ENCODE measurements at places on chromosomes 3 and 15.

GRCh38 chr3:17399586-17399985 is 342.8 kb downstream of the TBC1D5 start:
- DNase-seq: no peak

- DNase-seq: no peak
These were observed 1468.9 kb upstream of the GBE1 start for GRCh38 chr3:83230376-83230775.

- DNase-seq: no peak
These were observed 57.7 kb downstream of the ERC2 start for GRCh38 chr3:56410576-56410975.

DNA sequence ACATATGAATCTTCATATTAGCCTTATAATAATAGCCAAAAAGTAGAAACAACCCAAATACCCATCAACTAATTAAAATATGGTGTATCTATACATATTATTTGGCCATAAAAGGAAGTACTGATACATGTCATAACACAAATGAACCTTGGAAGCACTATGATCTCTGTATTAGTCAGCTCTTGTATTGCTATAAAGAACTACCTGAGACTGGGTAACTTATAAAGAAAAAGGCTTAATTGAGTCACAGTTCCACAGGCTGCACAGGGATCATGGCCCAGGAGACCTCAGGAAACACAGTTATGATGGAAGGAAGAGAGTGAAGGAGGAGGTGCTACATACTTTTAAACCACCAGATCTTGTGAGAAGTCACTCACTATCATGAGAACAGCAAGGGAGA is 16.0 kb upstream of the CCR2 start:
- DNase-seq: no peak

GRCh38 chr3:99951701-99952100 is 134.0 kb downstream of the CMSS1 start:
- no peak for DNase-seq

GRCh38 chr3:169792359-169792758 is 19.2 kb downstream of the MYNN start:
- DNase-seq: no peak

DNA sequence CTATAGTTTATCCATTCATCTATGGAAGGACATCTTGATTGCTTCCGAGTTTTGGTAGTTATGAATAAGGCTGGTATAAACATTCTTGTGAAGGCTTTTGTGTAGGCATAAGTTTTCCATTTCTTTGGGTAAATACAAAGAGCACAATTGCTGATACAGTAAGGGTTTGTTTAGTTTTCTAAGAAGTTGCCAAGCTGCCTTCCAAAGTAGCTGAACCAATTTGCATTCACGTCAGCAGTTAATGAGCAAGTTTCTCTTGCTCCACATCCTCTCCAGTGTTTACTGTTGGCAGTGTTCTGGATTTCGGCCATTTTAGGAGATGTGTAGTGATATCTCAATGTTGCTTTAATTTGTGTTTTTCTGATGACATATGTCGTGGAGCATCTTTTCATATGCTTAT is 34.2 kb downstream of the GABRA5 start:
- no peak for DNase-seq

DNA sequence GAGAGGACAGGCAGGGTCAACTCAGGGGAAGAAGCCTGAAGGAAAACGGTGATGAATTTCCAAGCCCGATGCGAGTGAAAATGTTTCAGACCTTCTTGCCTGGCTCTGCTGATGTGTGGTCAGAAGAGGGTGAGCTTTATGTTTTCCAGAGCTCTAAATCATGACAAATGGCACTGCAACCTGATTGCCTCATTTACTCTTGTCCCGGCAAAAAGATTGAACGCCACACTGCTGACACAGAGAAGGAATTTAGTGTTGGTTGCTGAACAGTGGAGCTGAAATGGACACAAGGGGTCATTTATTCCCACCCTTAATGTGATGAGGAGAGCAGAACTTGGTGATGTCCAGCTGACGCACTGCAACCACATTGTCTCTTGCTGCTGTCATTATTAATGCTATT is 36.1 kb upstream of the GABRG3 start:
- no peak for DNase-seq

- DNase-seq: no peak
These were observed 96.2 kb upstream of the PLCL2 start for GRCh38 chr3:16788440-16789056.

- no peak for DNase-seq
These were observed 190.7 kb downstream of the MAGI1 start for GRCh38 chr3:65848024-65848423.

DNA sequence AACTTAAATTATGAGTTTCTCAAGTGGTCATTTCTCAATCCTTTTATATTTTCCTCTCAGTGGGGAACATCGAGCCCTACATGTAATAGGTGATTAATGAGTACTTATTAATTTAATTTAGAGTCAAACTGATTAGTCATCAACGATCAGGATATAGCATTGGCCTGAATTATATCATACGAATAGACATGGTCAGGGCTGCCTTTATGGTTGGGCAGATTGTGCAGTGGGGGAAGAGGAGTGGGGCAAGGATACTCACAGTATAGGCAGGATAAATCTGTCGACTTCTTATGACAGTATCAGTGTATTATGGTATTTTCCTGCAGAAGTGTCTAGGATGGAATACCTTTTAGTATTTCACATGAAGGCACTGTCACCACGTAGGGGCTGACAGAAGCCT is 27.0 kb downstream of the C2CD4A start:
- DNase-seq: no peak

DNA sequence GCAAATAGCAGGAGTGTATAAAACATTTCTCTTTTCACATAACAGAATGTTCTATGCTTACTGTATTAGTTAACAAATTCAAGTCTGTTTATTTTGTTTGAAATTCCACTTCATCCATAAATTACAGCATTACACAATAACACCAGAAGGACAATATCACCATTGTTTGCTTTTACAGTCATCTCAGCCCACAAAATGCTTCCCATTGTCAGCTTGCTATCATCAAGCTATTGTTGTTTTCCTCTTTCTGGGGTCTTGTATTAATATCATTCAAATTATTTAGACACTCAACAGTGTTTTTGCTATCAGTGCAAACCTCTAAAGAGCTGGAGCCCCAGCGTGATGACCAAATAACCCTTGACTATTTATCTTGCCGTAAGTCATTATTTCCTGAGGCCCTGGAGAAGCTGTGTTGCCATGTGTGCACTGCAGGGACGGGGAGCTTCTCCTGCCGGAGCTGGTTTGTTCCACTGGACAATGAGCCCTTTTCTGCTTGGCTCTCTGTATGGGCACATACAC is 1.1 kb downstream of the SAMMSON start:
- DNase-seq: no peak

- DNase-seq: no peak
These were observed 4.0 kb upstream of the TBC1D21 start for GRCh38 chr15:73869216-73869995.

DNA sequence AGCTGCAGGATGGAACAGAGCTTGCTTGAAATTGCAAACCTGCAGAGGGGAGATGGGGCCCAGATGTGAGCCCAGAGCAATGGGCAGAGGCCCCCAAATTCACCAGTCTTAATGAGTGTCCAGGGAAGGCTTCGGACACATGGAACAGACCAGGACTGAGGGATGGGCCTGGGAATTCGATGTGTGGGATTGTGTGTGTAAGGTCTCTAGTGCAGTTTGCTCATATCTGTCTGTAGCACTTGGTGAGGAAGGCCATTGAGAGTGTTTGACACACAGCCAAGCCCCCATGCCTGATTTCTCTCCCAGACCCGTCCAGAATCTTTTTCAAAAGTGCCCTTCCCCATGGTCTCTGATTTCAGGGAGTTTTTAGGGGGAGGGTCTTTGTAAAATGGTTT is 17.2 kb downstream of the TEX264 start:
- DNase-seq: no peak

- no peak for DNase-seq
These were observed 48.2 kb upstream of the SLC41A3 start for GRCh38 chr3:126131881-126132750.

- no peak for DNase-seq
These were observed 25.7 kb upstream of the NEO1 start for GRCh38 chr15:73026511-73027054.

- no peak for DNase-seq
These were observed 33.8 kb downstream of the TIGIT start for GRCh38 chr3:114327665-114328064.

- DNase-seq: no peak
These were observed 95.0 kb upstream of the ICE2 start for GRCh38 chr15:60573936-60574335.

- no peak for DNase-seq
These were observed 111.5 kb downstream of the SEMA5B start for GRCh38 chr3:122916084-122916483.

GRCh38 chr3:40078590-40078989 is 230.9 kb upstream of the EIF1B start:
- no peak for DNase-seq

GRCh38 chr3:27141668-27142067 is 227.5 kb downstream of the NEK10 start:
- no peak for DNase-seq

DNA sequence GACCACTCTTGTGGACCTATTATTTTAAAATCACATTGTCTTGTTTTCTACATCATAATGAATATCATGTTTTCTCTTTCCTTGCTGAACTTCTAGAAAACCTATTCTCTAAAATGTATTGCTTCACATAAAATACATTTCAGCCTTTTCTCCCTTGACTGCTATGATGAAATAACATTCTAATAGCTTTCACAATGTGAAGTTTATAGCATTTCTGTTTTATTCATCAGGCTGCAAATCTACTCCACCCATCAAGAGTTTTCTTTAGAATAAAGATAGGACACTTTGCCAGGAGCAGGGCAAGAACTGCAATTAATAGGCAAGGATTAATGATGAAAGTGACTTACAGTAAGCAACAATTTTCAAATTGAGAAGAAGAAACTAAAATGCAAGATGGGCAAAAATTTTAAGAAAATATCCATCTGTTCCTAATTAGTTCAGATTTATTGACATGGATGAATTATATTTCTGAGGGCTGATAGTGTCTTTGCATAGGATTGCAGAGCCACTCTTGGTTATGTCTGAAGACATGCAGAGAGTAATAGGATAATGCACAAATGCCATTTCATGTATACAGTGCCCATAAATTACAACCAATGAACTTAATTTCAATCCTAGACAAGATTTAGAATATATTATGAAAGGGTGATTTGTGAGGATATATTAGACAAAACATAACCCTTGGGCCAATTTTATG is 21.7 kb downstream of the LEKR1 start:
- DNase-seq: no peak

DNA sequence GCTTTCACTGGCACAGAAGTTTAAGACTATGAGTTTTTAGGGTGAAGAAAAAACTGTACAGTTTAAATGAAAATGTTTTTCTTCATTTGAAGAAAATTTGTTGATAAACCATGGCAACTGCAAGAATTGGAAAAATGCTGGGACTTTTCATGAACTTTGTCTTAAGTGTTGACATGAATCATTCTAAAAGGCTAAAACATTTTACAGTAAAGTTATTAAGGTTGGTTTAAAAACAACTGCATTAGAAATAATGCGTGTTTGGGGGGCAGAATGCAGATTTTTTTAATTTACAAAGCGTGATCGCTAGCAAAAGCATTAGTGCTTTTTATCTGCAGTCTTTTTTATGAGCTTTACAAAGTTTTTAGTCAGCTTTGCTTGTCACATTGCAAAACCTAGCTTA is 601.9 kb upstream of the TGFBR2 start:
- no peak for DNase-seq

DNA sequence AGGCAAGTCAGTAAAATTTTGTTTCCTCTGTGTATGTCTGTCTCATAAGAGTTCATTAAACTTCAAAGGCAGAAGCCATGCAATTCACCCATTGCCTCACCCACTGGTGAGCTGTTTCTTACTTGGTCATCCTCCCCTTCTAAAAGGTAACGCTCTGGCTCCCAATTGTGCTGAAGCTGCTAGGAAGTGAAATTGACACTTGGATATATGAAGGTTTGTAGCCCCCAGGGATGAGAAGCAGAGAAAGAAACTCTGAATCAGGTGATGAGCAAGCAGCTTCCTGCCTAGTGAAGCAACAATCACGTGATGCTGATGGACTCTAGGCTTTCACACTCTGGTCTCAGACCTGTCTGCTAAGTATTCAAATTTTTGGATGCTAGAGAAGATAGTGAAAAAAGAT is 70.7 kb downstream of the CD200R1L start:
- DNase-seq: peak; percentile 25

DNA sequence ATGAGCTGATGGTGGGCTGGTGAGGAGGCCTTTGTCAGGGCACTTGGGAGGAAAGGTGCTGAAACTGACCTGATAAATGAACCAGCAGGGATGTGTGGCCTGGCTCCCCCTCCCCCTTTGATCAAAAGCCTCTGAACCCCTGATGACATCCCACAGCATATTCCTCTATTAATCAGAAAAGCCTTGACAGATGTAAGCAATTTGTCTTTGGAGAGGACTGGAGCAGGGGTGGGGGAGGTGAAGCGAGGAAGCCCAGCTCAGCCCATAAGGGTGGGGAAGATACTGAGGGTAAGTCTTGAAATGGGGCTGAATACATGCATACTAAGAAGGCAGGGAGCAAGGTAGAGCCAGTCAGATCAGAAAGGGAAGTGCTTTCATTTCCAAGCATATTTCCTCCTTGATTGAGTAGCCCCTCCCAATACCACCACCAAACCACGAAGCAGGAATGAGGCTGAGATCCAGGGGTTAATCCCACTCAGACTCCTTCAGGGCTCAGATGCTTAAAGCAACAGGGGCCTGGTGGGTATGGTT is 34.7 kb upstream of the MRPS22 start:
- no peak for DNase-seq

GRCh38 chr15:82952158-82953081 is at the start of gene HOMER2:
Gene HOMER2, minus strand, starts transcription at chr15:82952720. Its CDS starts 185 bp downstream, at chr15:82952535.
- DNase-seq: peak; percentile 39

DNA sequence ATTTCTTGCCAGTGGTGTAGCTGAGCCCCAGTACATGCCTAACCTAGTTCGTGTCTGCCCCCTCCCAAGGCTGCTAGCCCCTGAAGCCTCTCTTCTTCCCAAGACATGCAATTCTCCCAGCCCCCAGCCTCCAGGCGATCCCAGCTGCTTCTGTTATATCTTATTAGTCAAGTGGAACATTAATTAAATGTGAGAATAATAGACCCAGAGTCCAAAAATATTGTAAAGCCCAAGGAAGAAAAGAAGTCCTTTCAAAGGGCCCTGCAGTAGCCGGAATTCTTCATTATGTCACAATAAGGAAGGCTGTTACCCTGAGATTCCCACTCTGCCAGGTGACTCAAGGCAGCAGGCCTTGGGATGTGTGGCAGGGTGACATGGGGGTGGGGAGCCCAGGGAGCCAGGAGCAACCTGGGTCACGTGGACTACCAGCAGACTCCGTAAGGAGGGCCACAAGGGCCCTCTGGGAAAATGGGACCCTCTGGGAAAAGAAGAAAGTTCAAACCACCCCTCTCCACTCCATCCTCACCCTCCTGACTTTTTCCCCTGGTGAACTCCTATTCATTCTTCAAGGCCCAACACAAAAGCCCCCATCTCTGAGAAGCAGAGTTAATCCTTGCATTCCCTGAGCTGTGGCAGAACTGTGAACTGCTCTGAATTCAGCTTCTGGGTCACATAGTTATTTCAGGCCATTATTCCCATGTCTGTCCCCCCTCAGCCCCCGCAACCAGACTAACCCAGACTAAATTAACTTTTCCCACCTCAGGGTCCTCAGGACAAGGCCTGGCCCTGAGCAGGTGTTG is 21.8 kb upstream of the TRH start:
- no peak for DNase-seq

- no peak for DNase-seq
These were observed 311.7 kb upstream of the DPH6 start for GRCh38 chr15:35857567-35858226.

Measured in HTR-8/SVneo (cell line).